Left cardiac atrium (tissue), 4 donors: ENCODE measurements at places on chromosomes 4 and X. TPM values are rescaled to one million over a fixed set of nuclear protein-coding genes. Genes with fewer than 3 reads are reported as not detected.

The PABPC1L2A gene
- total RNA-seq: not detected

The TRMT44 gene
- 13.6 TPM for total RNA-seq

The GPR50 gene
- not detected for total RNA-seq

The GPR143 gene
- not detected for total RNA-seq

GRCh38 chr4:48557478-48557877 is 67.4 kb downstream of the ZAR1 start:
- no peak for DNase-seq

GRCh38 chr4:131061734-131062133 is 1965.8 kb downstream of the C4orf33 start:
- no peak for DNase-seq

DNA sequence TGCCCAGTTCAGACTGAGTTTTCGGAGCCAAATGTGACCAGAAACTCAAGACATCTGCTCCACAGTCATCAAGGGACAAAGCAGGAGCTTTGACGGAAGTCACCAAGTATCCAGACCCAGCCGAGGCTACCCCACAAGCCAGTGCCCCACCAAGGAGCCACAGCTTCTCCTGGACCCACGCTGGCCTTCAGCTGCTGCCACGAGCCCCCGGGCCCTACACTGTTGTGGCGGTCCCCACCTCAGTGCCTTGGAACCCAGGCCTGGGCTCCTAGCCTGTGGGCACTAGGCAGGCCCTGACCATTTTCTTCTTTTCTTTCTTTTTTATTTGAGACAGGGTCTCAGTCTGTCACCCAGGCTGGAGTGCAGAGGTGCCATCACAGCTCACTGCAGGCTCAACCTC is 82.1 kb upstream of the NKX1-1 start:
- peak; percentile 7 for DNase-seq

GRCh38 chr4:94116842-94117241 is 90.8 kb upstream of the SMARCAD1 start:
- DNase-seq: no peak
